ENCODE measurements at places on chromosomes 6 and 20.

GRCh38 chr6:44737829-44738528 is 350.5 kb downstream of the CDC5L start:
- no peak for DNase-seq

- DNase-seq = no peak
Measured at GRCh38 chr6:36244641-36245280, 25.1 kb upstream of the PNPLA1 start.

GRCh38 chr6:135465903-135466302 is 31.6 kb downstream of the AHI1 start:
- no peak for DNase-seq

GRCh38 chr20:3910853-3911252 is 21.7 kb downstream of the PANK2 start:
- DNase-seq = no peak
